Kidney capillary endothelial cell (primary cell): ENCODE measurements at places on chromosomes 6 and 20.
A peak's percentile ranks its signal among the peaks of the same experiment; 100 is the strongest.

GRCh38 chr6:50707652-50708300, 5.5 kb upstream of the TFAP2D start:
- DNase-seq = no peak

GRCh38 chr6:21220271-21220987, 373.1 kb upstream of the SOX4 start:
- DNase-seq = no peak

DNA sequence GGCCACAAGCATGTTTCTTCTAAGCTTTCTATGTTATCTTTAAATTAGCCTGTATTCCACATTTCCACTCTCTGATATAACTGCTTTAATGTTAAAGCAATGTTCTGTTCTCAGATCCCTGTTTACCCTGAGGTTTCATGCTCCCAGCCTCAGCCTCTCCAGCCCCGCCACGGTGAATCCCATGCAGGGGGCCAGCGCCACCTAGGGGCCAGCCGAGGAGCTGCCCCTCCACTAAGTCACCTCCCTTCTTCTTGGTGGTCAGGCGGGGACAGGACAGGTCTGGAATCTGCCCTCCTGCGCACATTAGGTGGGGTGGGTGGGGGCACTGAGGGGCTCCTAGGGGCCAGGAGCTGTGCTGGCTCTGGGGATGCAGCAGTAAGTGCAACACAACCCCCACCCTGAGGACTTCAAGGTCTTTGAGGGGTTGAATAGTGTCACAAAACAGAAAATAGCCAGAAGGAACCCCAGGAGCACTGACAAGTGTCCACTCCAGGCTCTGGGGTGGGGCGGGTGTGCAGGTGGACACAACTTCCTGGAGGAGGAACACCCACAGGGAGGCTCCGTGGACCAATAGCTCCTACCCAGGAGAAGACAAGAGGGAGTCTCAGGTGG, 61.6 kb downstream of the RAB44 start:
- peak; percentile 79 for DNase-seq

DNA sequence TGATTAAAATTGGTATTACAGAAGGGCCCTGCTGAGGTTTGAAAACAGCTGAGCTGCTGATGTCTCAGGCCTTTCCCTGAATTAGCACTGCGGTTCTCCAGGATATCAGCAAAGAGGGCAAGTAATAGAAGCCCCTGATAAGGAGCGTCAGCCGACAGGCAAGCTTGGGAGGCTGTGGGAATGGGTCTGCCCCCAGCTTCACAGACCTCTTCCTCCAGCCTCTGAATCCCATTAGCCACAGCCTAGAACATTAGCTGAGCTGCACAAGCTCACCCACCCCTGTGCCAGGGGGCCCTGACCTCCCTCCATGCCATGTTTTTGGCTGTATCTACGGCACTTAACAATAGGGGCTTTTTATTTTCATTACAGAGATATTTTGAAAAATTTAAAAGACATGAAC, 59.9 kb downstream of the VAPB start:
- no peak for DNase-seq

DNA sequence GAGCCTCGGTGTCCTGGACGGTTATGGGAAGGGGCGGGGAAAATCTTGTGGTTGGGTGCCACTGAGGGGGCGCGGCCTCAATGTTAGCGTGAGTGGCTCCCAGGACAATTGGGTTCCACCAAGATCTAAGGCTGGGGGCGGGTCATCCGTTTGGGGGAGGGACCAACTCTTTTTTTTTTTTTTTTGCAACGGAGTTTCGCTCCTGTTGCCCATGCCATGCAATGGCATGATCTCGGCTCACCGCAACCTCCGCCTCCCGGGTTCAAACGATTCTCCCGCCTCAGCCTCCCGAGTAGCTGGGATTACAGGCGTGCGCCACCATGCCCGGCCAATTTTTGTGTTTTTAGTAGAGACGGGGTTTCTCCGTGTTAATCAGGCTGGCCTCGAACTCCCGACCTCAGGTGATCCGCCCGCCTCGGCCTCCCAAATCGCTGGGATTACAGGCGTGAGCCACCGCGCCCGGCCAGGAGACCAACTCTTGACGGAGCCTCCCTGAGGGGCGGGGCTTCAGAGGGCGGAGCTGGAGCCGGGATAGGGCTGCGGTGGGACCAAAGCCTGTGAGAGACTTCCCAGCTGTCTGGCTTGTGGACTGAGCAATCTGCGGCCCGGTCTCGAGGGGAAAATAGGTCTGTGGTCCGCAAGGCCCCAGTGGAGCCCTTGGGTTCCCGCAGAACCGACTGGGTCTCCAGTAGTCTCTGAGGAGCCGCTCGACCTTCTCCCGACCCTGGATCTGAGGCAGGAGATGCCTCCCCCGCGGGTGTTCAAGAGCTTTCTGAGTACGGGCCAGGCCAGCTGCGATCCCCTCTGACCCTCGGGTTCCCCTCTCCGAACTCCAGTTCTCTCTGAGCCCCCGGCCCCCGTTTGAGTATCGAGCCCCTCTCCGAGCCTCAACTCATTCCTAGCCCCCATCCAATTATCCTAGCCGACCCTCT, 1.1 kb downstream of the SPAG4 start:
- DNase-seq = peak; percentile 76

- no peak for DNase-seq
These were observed 167.6 kb downstream of the TFAP2B start for GRCh38 chr6:50986319-50986718.

DNA sequence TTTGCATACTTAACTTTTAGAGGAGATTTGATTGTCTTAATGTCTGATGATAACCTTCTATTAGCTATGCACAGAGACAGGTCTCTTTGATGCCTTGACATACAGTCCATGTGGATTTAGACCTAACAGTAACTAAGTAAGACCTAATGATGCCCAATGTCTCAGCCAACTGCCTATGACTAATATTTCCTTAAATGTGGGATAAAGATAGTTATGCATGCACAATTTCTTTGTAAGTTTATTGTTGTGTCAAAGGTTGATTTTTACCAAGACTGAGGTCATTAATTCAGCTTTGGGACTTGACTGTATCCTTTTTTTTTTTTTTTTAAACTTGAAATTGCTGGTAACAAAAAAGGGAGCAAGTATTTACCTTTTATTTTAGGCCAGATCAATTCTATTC, 450.0 kb downstream of the HAO1 start:
- DNase-seq = peak; percentile 56

- no peak for DNase-seq
These were observed 887 bp downstream of the GABBR1 start for GRCh38 chr6:29631860-29632731.

DNA sequence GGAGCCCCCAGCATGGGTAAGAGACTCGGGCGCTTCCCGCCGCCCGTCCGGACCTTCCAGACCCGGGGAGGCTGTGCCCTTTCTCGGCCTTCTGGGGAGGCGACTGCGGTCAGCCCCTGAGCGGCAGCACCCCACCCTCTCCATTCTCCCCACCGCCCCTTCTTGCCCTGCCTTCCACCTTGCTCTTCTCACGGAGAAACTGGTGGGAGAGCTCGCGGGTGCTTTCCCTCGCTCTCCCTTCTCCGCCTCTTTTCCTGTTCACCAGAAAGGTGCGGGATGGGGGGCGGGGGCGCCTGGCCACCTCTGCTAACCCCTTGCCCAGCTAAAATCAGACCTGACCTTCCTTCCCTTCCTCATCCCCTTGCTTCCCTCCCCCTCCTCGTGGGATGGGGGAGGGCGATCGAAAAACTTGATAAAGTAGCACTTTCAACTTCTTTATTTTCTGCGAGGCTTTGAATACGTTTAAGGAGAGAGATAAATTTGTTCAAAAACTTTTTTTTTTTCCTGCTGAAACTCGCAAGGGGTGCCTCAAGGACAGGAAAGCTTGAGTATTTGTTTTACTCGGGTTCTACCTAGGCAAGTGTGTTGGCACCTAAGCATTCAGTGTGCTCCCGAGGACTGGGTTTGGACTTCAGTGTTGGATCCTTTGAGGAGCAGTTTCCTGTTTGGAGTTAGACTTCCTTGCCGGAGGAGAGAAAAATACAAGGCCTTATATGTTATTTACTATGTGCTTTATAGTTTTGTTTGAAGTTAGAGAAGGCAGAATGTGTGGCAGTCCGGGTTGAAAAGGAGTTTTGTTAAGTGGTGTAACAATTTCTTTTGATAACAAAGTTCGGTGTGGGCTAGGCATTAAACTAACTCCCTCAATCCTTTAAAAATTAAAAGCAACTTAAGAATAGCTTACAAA, 897 bp downstream of the CD2AP start:
- DNase-seq = peak; percentile 29

DNA sequence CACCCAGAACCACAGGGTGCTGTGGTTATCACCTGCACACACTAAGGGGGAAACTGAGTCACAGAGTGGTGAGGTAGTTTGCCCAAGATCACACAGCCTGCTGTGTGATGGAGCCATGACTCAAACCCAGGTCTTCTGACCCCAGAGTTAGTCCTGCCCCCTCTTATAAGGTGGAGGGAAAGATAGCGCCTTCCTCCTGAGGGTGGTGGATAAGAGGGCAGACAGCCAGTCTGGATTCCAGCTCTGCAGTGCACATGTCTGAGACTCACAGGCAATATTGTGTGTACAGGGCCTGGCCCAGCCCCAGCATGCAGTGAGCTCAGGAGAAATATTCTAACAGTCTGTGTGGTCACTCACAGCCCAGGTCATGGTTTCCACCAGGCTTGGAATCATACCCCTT, 393.7 kb downstream of the CDH4 start:
- no peak for DNase-seq

GRCh38 chr6:10582774-10583508, 61.8 kb downstream of the GCNT2 start:
- DNase-seq = no peak

DNA sequence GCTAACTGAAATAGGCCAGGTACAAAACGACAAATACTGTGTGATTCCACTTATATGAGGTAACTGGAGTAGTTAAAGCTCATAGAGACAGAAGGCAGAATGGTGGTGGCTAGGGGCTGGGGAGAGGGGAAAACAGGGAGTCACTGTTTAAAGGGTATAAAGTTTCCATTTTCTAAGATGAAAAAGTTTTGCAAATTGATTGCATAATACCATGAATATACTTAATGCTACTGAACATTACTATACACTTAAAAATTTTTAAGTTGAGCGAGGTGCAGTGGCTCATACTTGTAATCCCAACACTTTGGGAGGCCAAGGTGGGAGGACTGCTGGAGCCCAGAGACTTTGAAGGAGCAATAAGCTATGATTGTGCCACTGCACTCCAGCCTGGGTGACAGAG, 138.6 kb upstream of the ARID1B start:
- DNase-seq = no peak

GRCh38 chr20:44437497-44437896, 38.2 kb upstream of the TTPAL start:
- no peak for DNase-seq

GRCh38 chr6:87029711-87030314, 65.1 kb downstream of the CGA start:
- peak; percentile 32 for DNase-seq

- DNase-seq = no peak
These were observed 191.6 kb upstream of the MCHR2 start for GRCh38 chr6:100185615-100186014.

GRCh38 chr20:25205277-25206062, 10.0 kb downstream of the ENTPD6 start:
- DNase-seq = no peak

DNA sequence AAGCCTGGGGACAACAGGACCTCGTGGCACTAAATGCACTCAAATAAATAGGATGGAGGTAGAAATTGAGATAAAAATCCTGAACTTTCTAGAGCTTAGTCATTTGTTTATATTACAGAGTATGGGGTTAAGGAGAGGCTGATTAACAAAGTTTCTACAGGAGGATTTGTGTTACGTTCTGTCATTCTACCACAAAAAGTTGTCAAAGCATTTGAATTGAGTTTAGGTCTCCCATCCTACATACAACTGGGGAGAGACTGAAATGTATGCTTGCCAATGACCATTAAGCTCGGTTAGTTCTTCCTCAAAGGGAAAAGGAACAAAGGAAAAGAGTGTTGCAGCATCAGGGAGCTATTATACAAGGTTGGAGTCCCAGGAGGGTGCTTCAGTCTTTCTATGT, 597.9 kb downstream of the COL12A1 start:
- no peak for DNase-seq

DNA sequence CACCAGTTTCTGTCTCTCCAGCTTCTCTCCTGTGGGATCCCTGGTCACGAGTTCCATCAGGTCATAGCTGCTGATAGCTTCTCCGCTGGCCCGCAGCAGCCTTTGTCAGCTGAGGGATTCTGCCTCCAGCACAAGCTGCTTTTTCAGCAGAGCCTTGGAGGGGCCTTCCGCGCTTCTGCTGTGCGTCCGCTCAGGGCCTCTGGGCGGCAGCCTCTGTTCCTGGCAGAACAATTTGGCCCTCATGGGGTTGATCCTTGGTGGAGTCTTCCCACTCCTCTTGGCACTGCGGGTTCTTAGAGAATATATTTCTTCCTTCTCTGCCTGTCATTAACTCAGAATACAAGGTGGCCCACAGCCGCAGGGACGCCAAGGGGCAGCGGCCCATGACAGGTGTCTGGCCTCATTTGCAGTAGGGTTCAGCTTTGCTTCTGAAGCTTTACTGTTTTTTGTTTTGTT, 158.8 kb downstream of the DTNBP1 start:
- no peak for DNase-seq

DNA sequence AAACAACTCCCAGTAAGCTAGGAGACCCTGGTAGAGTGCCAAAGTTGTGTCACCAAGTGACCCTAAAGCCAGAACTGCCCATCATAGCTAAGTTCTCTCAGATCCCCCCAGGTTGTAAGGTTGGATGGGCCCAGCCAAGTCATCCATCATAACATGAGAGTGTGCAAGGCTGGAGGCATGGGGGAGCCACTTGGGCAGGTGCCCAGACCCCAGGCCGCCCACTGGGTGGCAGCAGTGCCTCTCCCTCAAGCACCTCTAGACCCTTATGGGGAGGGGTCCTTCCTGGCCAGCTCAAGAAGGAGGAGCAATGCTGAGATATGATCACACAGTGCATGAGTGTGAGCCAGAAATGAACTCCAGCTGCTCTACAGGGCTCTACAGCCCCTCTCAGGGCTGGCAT, 154.5 kb downstream of the MYLK4 start:
- no peak for DNase-seq

DNA sequence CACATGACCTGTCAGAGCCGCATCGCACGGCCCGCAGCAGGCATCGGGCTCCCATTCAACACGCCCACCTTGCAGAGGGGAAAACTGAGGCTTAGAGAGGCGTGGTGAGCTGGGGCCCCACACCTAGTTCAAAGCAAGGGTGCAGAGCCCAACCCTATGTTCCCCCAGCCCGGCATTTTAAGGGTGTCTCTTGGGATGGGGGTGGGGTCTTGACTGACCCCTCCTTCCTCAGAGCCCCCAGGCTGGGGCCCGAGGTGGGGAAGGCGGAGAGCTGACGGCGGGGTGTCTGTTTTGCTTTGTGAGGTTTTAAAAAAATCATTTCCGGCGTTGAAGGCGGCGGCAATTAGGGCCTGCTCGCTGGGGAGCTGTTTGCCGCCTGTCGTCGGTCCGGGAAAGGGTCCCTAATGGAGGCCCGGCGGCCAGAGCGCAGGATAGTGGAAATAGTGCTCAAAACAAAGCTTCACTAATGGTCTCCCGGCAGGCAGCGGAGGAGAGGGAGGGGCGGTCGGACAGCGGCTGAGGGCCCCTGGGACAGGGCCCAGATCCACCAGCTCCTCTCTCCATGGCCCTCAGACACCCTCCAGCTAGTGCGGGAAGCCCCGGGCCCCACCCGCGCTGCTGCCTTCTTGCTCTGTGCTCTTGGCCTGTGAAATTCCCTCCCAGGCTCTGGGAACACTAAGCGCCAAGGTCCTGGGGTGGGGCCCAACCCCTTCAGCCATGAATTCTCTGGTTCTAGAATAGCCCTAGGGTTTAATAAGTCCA, 11.9 kb downstream of the VSTM2L start:
- no peak for DNase-seq
